ENCODE measurements at places on chromosomes 5 and 9.

GRCh38 chr5:109688630-109688969 is 1.1 kb upstream of the MAN2A1 start:
- peak; percentile 80 for DNase-seq

- no peak for DNase-seq
Measured at GRCh38 chr5:6498968-6499367, 50.3 kb downstream of the UBE2QL1 start.

- no peak for DNase-seq
Measured at GRCh38 chr5:156918311-156918845, 44.6 kb downstream of the TIMD4 start.

DNA sequence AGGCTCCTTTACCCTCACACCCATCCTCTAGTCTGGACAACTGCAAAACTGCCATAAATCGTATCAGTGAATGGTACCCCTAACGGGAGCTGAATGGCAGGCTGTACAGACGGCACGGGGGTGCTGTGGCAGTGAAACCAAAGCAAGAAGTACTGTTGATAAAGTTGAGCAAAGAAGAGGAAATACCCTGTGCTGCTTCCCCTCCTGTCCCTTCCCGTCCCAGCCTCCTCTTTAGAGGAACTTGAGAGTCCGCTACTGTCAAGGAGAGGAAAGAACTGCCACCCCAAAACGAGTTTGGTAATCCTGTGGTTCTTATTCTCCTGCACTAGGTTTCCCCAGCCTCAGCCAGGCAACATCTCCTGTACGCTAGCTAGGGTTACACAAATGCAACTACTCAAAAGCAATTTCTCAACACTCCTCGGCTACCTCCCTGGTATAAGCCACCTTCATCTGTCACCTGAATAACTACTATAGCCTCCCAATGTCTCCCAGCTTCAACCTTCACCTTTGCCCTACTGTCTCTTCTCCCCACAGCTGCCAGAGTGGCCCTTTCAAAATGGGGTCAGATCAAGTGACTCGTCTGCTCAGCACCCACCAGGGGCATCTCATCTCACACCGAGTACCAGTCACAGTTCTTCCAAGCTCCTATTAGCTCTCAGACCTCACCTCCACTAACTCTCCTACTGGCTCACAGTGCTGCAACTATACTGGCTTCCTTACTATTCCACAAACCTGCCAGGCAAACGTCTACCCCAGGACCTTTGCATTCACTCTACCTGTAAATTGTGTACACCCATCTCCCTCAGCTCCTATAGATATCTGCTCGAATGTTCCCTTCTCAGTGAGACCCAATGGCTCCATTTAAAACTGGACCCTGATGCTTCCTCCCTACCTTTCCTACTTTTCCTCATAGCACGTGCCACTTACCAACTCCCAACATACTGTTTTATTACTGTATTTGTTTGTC is 4.1 kb downstream of the GLRX start:
- peak; percentile 93 for DNase-seq

DNA sequence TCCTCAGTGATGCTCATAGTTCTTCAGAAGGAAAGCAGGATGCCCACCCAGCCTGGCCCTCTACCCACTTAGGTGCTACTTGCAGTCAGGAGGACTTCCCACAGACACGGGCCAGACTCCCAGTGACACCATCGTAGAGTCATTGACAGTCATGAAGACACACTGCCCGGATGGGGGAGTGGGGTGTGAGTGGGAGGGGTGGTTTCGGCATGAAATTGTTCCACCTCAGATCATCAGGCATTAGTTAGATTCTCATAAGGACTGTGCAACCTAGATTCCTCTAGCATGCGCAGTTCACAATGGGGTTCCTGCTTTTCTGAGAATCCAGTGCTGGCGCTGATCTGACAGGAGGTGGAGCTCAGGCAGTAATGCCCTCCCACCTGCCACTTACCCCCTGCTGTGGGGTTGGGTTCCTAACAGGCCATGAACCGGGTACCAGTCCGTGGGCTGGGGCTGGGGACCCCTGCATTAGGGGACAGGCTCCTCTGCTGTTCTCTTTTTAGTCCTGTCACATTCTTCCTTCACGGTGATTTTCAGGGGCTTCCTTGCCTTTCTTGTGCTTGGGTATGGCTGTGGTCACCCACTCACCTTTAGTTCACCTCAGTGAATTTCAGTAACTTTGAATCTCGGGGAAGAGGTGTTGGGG is 88.2 kb upstream of the ANKRD55 start:
- no peak for DNase-seq

GRCh38 chr9:121893786-121894185 is 199.3 kb downstream of the TTLL11 start:
- DNase-seq = no peak

DNA sequence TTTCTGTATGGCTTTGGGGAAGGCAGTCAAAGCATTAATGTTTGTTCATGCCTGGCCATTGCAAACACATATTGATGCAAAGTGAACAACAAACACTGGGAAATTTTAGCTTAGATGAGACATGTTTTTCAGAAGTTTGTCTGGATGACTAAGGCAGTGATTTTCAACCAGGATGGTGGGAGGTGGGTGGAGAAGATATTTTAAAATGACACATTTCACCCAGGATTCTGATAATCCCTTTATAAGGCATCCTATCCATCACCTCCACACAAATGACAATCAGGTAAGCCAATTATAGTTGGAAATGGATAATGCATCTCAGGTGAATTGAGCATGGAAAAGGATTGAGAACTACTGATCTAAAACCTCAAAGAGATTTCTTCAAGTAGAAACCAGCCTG is 57.4 kb upstream of the SV2C start:
- DNase-seq = no peak

Data from inflammatory macrophage treated with lipopolysaccharide for 1 hour (primary cell).